ENCODE measurements at places on chromosomes 2 and 18.

- peaks cover 23% of the 10 kb centered on the region for H3K27me3 ChIP-seq
- no peak overlapping the region for H3K4me3 ChIP-seq
- H3K4me1 ChIP-seq = peaks cover 1% of the 10 kb centered on the region
These were observed 138.8 kb downstream of the EVA1A start for GRCh38 chr2:75421986-75422385.

DNA sequence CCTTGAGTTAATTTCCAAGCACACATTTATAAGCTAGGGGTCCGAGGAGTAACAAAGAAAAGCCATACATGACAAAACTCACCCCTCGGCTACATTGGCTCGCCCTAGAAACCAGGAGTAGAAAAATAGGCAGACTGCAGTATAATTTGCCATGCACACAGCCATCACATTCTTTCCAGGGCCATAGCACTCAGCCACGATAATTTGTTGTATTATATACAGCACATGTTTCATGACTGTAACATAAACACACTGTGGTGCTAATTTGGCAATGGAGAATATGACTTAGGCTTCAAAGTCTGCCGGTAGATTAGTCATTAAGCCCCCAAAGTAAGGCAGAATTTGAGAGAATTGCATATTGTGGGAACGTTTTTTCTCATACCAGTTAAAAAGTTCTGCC, 254.9 kb downstream of the ZNF521 start:
- H3K4me1 ChIP-seq = no peaks in the 10 kb centered on the region
- no peaks in the 10 kb centered on the region for H3K27me3 ChIP-seq
- no peaks in the 10 kb centered on the region for H3K36me3 ChIP-seq
- H3K27ac ChIP-seq = no peak overlapping the region

DNA sequence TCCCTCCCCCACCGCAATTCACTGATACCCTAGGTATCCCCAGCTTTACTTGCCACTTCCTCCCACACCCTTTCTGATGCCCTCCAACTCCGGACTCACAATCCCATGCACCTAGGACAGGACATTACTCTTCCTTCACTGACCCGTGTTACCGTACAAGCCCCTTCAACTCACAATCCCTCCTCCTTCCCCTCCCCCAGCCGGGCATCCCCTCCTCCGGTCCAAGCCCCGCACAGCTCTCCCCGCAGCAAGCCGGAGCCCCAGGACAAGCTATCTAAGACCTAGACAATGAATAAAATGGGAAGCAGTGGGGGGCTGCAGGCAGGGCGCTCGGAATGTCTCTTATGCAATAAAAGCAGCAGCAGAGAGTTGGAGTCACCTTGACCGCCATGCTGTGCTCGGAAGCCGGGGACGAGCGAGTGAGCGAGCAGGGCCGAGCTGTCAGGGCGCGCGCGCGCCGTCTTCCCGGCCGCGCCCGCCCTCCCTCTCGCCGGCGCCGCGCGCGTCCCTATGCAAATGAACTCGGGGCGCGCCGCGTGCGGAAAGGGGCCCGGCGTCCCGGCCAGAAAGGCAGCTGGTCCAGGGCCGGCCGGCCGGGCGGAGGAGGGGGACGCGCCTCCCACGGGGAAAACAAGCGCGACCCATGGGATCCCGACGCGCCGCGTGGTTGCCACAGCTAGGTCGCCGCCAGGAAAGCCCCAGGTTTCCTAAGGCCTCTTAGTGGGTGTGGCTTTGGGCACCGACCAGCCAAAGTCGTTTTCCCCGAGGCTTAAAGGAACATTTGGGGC, at the start of gene SLC25A12:
TSS of gene SLC25A12 (minus strand) at position 421 of the 788 bp plus-strand sequence. CDS start at position 391, 30 bp downstream.
- peaks cover 25% of the 10 kb centered on the region for H3K4me1 ChIP-seq
- DNase-seq = peak; percentile 77
- peak within 1 kb of the TSS; percentile 85 for H3K27ac ChIP-seq
- H3K4me3 ChIP-seq = peak within 1 kb of the TSS; percentile 90
- peaks cover 6% of the 10 kb centered on the region for H3K36me3 ChIP-seq
- H3K27me3 ChIP-seq = no peaks in the 10 kb centered on the region

GRCh38 chr2:128547667-128548066, 229.0 kb upstream of the HS6ST1 start:
- H3K27ac ChIP-seq = no peak overlapping the region
- no peak overlapping the region for H3K4me3 ChIP-seq
- H3K36me3 ChIP-seq = no peaks in the 10 kb centered on the region
- no peaks in the 10 kb centered on the region for H3K4me1 ChIP-seq
- H3K27me3 ChIP-seq = no peaks in the 10 kb centered on the region

DNA sequence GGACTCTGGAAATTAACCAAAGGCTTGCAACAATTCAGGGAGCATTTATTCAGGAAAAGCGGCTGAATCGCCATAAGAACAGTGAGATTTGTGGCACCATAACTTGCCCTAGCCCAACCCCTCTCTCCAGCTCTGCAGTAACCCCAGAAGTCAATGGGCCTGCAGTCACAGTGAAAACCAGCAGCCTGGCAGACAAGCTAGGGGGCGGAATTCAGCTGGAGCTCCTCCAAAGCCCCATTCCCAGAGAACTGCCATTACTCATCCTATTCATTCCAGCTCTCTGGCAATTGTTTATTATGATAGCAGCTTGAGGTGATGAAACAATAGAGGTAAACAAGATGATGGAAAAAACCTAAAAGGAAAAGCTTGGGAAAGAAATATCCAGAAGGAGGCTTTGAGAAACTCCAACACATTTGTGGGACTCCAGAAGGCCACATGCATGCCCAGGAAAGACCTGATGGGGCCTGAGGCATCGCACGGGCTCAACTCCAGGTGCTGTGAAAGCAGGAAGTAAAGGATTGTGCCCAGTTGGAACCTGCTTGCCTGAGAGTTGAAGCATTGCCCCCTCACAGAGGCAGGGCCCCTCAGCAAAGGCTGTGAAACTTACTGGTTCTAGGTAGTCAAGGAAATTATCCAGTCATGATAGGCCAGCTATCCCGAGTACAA, 126.7 kb downstream of the TWIST2 start:
- H3K36me3 ChIP-seq = no peaks in the 10 kb centered on the region
- no peaks in the 10 kb centered on the region for H3K4me1 ChIP-seq

DNA sequence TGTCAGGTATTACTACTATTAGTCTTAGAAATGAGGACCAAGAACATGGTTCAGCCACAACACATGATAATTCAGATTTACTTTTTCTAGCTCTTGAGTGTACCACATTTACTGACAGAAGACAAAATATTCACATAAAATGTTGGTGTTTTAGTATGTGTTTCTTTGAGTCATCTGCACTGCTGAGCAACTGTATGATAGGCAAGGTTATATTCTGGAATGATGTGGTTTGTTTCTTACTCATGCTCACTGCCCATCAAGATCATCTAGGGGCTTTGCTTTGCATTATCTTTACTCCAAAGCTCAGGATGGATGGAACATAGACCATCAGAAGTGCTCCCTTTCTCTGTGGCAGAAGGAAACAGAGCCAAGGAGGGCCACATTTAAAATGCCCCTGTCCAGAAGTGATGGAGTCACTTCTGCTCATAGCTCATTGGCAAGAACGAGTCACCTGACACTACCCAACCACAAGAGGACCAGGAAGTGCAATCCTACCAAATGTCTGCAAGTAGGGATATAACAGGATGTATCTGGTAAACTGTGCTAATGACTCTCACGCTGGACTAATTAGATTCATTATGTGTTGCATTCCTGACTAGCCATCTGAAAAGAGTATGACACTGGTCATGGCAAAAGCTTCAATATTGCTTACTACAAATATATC, 81.5 kb downstream of the DIS3L2 start:
- H3K4me3 ChIP-seq = no peak overlapping the region
- H3K36me3 ChIP-seq = peaks cover 30% of the 10 kb centered on the region
- no peaks in the 10 kb centered on the region for H3K4me1 ChIP-seq
- no peaks in the 10 kb centered on the region for H3K27me3 ChIP-seq

- no peak for DNase-seq
- no peak overlapping the region for H3K4me3 ChIP-seq
- no peak overlapping the region for H3K27ac ChIP-seq
- no peaks in the 10 kb centered on the region for H3K27me3 ChIP-seq
- H3K36me3 ChIP-seq = no peaks in the 10 kb centered on the region
These were observed 16.5 kb upstream of the FIGN start for GRCh38 chr2:163752267-163752666.

GRCh38 chr2:213001297-213001910, 150.0 kb downstream of the IKZF2 start:
- H3K27ac ChIP-seq = peak overlapping the region; percentile 20
- H3K36me3 ChIP-seq = peaks cover 7% of the 10 kb centered on the region
- peak overlapping the region; percentile 54 for H3K4me3 ChIP-seq
- H3K27me3 ChIP-seq = no peaks in the 10 kb centered on the region
- DNase-seq = no peak

- peaks cover 21% of the 10 kb centered on the region for H3K36me3 ChIP-seq
- H3K27ac ChIP-seq = peak overlapping the region; percentile 11
- H3K27me3 ChIP-seq = peaks cover 16% of the 10 kb centered on the region
- no peak for DNase-seq
These were observed 121.2 kb downstream of the SMAD7 start for GRCh38 chr18:48829443-48830149.

- no peaks in the 10 kb centered on the region for H3K36me3 ChIP-seq
- H3K4me3 ChIP-seq = no peak overlapping the region
- H3K27me3 ChIP-seq = no peaks in the 10 kb centered on the region
- no peak for DNase-seq
- H3K27ac ChIP-seq = peak overlapping the region; percentile 14
- peaks cover 5% of the 10 kb centered on the region for H3K4me1 ChIP-seq
These were observed 100.1 kb upstream of the ARL4C start for GRCh38 chr2:234596696-234597575.

- H3K36me3 ChIP-seq = no peaks in the 10 kb centered on the region
- DNase-seq = no peak
These were observed 353.6 kb upstream of the FANCL start for GRCh38 chr2:58594762-58595161.

DNA sequence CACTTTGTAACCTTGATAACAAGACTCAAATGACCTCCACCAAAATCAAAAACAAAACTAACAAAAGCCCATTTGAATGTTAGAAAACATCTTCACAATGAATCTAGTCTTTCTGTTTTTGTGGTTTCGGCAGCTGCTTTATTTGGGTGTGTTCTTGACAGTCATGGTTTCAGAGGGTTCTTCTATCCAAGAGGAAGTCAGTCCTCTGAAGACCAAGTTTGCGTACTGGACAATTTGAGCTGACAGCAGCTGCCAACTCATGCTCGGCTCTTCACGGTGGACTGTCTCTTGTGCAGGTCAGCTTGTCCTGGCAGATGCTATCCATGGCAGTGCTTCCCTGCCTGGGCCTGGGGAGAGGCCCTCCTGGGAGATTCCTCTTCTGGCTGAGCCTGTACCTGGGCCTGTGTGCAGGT, 91.0 kb downstream of the TMEM17 start:
- DNase-seq = no peak
- H3K27me3 ChIP-seq = no peaks in the 10 kb centered on the region
- no peak overlapping the region for H3K27ac ChIP-seq
- H3K36me3 ChIP-seq = no peaks in the 10 kb centered on the region
- H3K4me3 ChIP-seq = no peak overlapping the region
- peaks cover 11% of the 10 kb centered on the region for H3K4me1 ChIP-seq

DNA sequence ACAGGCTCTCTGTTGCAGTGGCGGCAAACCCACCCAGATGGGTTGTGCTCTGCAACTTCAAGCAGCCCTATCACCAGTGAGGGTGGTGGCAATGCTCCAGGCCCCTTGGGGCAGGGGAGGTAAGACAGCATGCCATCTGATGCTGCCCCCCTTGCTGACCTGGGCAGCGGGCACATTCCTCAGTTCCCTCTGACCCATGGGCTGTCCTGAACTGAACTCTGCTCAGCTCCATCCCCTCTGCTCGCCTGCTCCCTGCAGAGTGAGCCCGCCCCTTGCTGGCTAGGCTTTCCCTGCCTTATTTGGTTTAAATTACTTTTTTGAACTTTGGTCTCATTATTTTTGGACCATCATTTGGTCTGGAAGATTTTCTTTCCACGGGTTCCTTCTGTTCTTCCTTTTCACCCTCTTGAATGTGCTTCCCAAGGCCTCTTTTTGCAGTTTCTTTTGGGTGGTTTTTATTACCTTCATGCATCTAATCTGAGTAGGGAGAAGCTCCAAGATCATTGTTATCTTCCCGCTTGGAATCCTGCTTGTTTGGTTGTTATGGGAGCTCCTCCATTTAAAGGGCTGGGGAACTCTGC, 565.4 kb downstream of the TNS1 start:
- H3K36me3 ChIP-seq = peaks cover 6% of the 10 kb centered on the region
- no peak overlapping the region for H3K4me3 ChIP-seq
- H3K27me3 ChIP-seq = peaks cover 21% of the 10 kb centered on the region
- DNase-seq = no peak
- no peak overlapping the region for H3K27ac ChIP-seq

DNA sequence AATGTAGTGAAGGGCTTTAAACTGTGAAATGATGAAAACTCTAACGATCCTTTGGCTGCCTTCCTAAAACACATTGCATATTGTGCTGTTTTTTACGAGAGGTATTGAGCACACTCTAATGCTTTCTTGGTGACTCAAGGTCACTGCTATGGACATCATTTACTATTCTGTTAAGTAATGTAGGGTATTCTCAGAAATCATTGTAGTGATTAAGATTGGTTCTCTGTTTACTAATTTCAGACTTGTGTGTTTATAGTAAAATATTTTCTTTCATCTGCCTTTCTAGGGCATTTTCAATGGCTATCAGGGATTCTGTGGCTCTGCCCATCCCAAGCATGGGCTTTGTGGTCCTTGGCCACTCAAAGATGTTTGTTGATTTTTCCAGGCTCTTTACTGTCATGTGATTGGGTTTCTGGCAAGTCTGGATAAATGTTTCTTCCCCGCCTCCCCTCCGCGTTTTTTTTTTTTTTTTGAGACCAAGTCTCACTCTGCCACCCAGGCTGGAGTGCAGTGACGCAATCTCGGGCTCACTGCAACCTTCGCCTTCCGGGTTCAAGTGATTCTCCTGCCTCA, 29.3 kb downstream of the UBE2F start:
- no peaks in the 10 kb centered on the region for H3K27me3 ChIP-seq
- H3K27ac ChIP-seq = peak overlapping the region; percentile 31
- no peak for DNase-seq
- H3K4me1 ChIP-seq = peaks cover 6% of the 10 kb centered on the region

- H3K4me3 ChIP-seq = no peak overlapping the region
- no peaks in the 10 kb centered on the region for H3K4me1 ChIP-seq
- peaks cover 11% of the 10 kb centered on the region for H3K27me3 ChIP-seq
- no peaks in the 10 kb centered on the region for H3K36me3 ChIP-seq
- no peak for DNase-seq
These were observed 28.3 kb upstream of the GYPC start for GRCh38 chr2:126627643-126628042.

Measured in stimulated activated naive B cell treated with anti-CD40 and anti-IgM and Interleukin-4, amounts not matched to agents 10 μg/mL and 1 μg/mL and 100 μg/mL, for 72 hours (primary cell).